ENCODE measurements at places on chromosomes 4 and X.

GRCh38 chr4:152724494-152724893, 44.7 kb upstream of the TMEM154 start:
- no peak for DNase-seq

- peak; percentile 34 for DNase-seq
Observed at GRCh38 chr4:157957905-157958304, 214.9 kb downstream of the GASK1B start.

DNA sequence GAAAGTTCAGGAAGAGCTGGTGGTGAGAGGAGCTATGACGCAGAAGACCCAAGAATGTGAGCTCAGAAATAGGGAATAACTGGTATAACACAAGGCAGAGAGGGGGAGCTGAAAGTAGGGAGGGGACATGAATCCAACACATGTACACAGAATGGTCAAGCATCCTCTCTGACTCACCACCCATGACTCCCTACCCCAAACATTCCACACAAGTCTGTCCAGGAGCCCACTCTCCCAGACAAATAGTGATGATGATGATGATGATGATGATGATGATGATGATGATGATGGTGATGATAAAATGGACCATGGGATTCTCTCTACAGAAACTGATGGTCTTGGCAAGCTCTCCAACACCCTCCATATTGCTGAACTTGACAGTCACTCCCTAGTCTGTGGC, 46.4 kb downstream of the NAT8L start:
- no peak for DNase-seq

DNA sequence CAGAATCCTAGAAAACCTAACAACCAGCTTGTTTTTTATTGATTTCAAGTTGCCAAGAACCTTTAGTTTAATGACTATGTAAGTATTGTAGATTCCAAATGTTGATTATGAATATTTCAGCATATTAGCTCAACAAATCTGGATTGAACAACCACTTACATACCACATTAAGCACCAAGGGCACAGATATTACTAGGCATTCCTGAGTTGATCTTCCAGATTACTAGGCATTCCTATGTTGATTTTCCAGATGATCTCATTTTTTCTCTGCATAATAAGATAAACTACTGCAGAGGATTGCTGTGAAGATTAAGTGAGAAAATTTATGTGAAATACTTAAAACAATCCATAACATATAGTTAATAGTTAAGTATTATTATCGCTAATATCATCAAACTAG, 17.4 kb upstream of the DCAF8L1 start:
- DNase-seq, result peak; percentile 13

DNA sequence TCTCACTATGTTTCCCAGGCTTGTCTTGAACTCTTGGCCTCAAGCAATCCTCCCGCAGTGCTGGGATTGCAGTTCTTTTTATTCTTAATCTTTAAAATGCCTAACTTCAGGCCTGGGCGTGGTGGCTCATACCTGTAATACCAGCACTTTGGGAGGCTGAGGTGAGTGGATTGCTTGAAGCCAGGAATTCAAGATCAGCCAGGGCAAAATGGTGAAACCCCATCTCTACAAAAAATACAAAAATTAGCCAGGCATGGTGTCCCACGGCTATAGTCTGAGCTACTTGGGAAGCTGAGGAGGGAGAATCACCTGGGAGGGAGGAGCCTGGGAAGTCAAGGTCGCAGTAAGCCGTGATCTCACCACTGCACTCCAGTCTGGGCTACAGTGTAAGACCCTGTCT, 45.9 kb downstream of the PLS3 start:
- no peak for DNase-seq

DNA sequence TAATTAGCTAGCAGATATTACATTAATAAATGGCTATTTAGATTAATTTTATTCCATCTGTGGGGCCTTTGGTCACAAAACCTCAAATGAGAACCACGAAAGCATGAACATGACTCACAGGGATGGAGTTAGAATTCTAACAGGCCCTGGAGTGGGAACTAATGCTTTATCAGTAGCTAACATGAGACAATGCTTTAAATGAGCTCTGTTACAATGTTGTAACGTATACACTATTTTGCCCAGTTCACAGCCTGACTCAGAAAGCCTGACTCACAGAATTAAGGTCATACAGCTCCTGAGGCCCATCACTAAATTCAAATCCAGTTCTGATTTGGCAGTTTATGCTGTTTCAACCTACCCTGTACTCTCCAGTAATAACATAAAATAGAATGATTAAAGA, 23.2 kb downstream of the VEGFC start:
- peak; percentile 98 for DNase-seq

GRCh38 chr4:1345903-1346780, 866 bp upstream of the UVSSA start:
- peak; percentile 54 for DNase-seq

DNA sequence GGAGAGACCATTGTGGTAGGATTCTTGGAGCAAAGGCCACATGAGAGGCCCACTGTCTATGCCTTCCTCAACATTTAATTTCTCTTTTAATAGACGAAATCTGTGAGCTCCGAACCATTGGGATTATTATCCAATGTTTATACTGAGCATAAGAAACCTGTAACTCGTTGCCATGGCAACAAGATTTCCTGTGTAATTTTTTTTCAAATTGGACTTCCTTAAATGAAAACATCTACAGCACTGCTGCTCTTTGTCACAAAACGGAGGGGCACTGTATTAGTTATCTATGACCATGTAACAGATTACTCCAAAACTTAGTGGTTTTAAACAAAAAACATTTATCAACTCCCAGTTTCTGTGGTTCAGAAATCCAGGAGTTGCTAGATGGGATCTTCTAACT, 38.7 kb downstream of the PPP1R2C start:
- peak; percentile 8 for DNase-seq
